Effector memory CD4-positive, alpha-beta T cell (primary cell): ENCODE measurements at places on chromosomes 11 and 22.

DNA sequence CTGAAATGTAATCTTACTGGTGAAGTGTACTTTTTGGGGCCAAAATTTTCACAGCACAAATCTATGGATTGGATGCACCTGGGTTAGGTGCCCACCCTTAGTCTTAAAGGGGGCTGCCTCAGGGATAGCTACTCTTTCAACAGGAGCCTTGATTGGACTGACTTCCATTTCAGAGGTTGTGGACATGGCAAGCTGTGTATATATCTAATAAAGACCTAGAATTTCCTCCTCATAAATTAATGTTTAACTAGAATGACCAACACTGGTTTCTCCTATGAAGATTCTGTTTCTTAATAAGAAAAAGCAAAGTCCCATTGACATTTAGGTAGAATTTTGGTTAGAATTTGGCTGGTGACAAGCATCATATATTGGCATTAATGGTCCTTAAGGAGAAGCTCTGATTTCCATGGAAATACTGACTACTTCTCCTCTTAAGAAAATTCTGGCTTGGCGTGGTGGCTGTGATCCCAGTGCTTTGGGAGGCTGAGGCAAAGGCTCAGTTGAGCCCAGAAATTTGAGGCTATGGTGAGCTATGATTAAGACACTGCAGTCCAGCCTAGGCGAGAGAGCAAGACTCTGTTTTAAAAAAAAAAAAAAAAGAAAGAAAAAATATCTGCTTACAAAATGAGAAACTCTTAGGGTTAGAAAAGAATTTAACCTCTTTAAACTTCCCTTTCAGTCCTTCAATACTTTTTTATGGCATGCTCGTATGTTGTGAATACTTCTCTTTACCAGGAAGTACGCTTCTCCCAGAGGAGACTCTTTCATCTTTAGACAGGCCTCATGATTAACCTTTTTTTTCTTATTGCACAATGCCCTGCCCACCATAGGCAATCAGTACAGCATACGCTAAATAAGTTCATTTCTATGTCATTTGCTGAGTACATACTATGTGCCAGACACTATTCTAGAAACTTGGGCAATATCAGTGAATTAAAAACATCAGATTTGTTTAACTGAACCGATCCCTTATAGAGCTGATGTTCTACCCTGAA lies 77.2 kb downstream of the PRR5L start:
- DNase-seq: no peak

GRCh38 chr11:36191941-36192340 lies 97.3 kb downstream of the COMMD9 start:
- no peak for DNase-seq

- DNase-seq: no peak
Measured at GRCh38 chr11:41497974-41498373, 38.5 kb upstream of the LRRC4C start.

DNA sequence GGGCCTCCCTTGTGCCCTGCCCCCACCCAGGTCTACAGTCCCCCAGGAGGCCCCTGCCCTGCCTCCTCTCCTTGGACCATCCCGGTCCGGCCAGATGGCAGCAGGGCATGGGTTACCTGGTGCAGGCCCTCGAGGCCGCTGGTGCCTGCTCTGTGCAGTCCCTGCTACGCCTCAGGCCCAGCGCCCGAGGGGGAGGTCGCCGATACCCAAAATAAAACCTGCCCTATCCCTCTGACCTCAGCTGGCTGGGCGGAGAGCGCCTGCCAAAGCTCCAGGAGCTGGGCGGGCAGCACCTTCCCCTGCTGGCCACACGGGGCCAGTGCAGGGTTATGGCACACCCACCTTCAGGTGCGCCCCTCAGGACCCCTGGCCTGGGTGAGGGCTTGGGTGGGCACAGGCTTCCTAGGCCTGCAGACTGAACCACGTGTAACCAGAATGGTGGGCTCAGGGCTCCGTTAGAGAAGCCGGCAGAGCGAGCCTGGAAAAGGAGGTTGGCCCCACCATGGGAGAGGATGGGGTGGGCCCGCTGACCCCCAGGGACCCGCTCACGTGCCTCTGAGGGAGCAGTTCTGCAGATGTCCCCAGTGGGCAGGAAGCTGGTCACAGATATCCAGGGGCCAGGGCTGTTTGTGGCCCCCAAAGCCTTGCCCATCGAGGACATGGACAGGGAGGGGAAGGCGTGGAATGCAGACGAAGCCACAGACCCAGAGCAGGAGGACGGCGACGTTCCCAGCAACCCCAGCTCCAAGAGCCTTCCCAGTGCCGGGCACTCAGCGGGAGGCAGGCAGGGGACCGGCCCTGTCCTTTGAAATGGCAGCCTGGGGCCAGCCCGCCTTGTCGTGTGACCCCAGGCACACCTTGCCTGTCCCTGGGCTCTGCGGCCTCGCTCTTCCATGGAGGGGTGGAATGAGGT lies 1.7 kb upstream of the TNNT3 start:
- no peak for DNase-seq

GRCh38 chr11:62477927-62478326 lies 59.1 kb downstream of the SCGB1A1 start:
- DNase-seq: no peak

GRCh38 chr22:32177221-32177765 lies 18.2 kb upstream of the C22orf42 start:
- DNase-seq: no peak

DNA sequence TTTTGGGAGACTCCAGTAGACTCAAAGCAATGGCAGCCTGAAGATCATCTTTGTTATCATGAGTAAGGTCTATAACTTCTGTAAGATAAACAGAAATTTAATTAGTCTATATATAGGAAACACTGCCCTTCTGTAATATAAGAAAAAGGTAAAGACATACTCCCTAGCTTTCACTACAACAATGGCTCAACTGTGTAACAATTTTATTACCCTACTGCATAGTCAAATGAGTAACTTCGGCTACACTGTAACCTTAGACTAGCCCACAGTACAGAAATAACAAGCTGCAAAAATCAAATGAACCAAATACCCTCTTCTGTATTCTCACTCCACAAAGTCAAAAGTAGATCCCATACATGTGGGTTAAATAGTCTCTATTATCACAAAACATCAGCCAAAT lies 33.7 kb downstream of the USP28 start:
- no peak for DNase-seq

DNA sequence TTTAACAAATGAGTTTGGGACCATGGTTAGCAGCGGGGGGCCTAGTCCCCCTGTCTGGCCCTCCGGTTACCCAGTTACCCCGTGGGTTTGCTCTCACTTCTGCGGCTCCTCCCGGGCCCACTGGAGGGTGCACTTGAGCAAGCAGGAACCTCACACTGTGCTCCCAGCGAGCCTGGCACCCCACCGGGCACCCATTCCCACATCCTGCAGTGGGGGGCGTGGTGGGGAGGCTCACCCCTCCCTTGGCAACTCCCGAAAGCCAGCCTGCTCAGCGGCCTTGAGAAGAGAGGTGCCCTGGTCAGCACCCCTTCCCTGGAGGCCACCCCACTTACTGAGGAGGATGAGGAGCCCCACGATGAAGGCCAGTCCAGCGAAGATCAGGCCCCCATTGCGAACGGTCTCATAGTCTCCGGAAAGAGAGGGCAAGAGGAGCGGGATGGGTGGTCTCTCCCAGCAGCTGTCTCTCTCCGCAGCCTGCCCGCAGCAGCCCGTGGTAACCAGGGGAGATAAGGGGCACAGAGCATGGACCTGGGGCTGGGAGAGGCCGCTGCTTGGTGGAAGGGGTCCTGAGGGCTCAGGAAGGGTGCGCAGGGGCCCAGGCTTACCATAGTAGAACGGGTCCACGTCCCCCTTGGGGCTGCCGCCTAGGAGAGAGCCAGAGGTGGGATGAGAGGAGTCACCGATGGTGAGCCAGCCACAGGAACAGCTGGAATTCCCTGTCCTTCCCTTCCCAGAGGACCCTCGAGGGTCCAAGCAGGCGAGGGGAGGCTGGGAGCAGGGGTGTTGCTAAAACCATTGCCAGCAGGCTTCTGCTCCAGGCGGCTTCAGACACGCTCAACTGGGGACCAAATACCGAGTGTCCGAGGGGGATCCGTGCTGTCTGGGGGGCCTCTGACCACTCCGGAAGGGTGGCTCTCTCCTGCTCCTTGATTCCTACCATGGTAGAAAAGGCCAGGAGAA lies 2.2 kb downstream of the FXYD2 start:
- DNase-seq: no peak

DNA sequence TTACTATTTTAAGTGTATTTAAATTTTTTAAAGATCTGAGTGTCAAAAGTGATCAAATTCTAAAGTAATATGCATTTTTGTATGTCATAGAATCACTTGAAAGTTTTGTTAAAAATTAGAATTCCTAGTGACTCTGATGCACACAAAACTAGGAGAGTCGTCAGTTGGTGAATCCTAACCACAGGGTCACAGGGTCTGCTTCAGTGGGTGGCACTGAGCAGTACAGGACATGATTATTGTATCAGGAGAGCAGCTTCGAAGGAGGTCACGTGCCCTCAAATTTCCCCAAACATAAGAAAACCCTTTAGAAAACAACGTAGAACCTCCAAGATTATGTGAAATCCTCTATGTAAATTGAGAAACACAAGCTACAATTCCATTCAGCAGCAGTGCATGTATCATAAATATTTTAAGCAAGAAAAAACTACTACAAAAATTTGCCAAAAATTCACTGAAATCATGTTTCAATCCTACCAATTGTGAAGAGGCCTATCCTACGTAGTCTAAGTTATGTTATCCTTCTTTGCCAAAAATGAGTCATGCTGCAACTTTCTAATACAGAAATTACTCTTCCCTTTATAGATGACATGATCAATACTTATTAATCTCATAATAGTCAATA lies 323.6 kb downstream of the AASDHPPT start:
- no peak for DNase-seq

- no peak for DNase-seq
Measured at GRCh38 chr11:3359092-3359824, 19.7 kb downstream of the ZNF195 start.

- no peak for DNase-seq
Measured at GRCh38 chr11:110305169-110306018, 9.0 kb upstream of the RDX start.

- no peak for DNase-seq
Measured at GRCh38 chr11:117748771-117749540, 48.1 kb downstream of the DSCAML1 start.

DNA sequence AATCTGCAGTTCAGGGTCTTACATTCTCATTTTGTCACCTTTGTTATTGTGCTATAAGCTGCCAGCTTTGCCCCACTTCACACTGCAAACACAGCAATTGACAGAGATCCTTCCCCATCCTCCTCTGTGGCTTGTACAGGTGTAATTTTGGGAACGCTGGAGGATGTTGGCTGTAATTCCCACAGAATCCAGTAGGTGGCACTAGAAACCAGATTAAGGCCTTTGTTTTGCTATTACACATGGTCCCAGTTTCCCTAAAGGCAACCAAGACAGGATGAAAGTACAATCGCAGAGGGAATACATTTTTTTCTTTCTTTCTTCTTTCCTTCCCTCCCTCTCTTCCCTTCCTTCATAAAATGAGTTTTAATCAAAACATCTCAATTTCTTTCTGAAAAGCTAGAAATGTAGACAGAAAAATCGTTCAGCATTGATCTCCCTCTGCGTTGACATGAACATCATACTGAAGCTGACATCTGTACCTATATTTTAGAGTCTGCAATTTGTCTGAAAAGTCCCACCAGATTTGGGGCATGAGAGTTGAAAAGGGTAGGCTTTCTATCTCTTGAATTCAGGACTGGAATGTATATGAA lies 21.3 kb upstream of the NELL1 start:
- DNase-seq: no peak

DNA sequence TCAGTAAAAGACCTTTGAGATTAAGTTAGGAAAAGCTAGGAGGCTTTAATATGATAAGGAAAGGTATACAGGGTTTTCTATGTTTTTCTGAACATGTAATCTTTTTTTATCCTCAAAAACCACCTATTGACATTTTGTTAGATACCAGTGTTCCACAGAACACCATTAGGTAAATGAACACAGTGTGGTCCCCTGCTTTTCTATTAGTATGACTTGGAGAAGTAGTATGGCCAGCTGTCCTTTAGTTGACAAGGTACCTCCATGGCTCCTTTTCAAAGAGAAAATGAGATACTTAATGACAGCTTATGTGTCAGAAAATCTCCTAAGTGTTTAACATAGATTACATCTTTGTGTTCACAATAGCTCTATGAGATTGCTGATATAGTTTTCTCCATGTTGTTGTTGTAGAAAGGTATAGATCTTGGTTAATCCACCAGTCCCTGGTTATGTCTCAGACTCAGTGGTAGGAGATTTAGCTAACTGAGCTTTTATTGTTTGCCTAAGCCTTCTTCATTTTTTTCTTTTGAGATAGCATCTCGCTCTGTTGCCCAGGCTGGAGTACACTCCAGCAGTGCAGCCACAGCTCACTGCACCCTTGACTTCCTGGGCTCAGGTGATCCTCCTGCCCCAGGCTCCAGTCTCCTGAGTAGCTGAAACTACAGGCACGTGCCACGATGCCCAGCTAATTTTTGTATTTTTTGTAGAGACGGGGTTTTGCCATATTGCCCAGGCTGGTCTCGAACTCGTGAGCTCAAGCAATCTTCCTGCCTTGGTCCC lies 46.0 kb downstream of the STIM1 start:
- DNase-seq: no peak

- no peak for DNase-seq
Measured at GRCh38 chr11:95443386-95443785, 212.4 kb upstream of the SESN3 start.

- no peak for DNase-seq
Measured at GRCh38 chr11:69816671-69817070, 2.5 kb downstream of the FGF3 start.

- no peak for DNase-seq
Measured at GRCh38 chr22:36439481-36440271, 41.8 kb downstream of the TXN2 start.

GRCh38 chr11:2136952-2137201 lies 2.3 kb downstream of the IGF2 start:
- DNase-seq: no peak

- no peak for DNase-seq
Measured at GRCh38 chr11:12705874-12706273, 31.7 kb downstream of the TEAD1 start.

DNA sequence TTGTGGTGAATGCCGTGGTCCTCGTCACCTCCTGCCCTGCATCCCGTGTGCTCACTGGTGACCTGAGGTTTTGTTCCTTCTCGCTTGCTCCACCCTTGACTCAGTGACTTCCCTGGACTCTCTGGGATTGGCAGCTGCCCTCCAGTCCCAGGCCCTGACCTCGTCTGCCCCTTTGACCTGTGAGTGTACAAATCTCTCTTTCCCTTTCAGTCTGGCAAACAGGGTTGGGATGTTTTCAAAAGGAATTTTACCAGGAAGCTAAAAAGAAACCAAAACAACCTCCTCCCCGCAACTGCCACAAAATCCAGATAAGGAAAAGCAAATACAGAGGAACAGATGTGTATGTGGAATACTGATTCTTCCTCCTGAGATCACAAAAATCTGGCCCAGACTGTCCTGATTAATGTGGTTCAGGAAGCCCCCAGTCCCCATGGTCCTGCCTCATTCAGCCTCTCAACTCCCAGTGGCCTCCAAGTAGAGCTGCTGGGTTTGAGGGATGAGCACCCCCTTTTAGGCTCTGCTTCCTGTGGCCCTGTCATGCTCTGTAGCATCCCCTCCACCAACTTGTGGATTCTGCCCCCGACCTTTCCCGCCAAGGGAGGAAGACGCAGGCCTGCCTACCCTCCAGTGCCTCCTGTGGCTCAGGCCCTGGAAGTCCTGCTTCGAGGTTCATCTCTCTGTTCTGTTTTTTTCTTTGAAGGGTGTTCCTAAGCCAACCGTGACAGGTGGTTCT lies 15.2 kb downstream of the ROBO4 start:
- no peak for DNase-seq
